ENCODE measurements at places on chromosomes 7 and 10. TPM values are rescaled to one million over a fixed set of nuclear protein-coding genes. Genes with fewer than 3 reads are reported as not detected.

DNA sequence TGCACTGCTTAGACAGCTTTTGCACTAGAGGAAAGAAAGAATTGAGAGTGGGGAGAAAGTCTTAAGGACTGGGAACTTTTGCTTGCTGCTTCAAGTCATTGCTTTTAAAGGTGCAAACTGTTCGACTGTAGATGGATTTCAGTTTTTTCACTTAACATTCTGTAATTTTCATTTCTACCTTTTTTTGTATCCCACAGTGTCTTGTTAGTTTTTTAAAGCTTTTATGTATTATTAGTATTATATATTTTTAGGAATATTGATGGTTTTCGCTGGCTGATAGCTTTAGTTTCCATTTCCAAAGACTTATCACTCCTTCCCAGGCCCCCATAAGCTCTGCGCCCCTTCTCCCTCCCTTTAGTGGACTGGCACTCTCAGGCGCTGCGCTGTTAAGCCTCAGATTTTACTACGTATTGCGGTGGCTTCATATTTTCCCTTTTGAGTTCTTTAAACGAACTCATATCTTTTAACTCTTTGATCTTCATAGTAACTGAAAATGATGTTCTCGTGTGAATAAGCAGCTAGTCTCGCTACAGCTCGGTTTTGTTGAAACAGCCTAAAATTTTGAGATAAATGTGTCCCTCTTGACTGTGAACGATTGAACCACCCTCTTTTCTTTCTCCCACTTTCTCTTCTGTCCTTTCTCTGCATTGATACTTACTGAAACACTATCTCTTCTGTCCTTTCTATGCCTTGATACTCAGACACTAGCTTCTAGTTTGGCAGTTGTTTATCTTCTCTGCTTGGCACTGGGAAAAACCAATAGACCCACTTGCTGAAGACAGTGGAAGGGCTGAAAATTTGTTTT lies 2.5 kb upstream of the ETV1 start:
- no peak for DNase-seq

DNA sequence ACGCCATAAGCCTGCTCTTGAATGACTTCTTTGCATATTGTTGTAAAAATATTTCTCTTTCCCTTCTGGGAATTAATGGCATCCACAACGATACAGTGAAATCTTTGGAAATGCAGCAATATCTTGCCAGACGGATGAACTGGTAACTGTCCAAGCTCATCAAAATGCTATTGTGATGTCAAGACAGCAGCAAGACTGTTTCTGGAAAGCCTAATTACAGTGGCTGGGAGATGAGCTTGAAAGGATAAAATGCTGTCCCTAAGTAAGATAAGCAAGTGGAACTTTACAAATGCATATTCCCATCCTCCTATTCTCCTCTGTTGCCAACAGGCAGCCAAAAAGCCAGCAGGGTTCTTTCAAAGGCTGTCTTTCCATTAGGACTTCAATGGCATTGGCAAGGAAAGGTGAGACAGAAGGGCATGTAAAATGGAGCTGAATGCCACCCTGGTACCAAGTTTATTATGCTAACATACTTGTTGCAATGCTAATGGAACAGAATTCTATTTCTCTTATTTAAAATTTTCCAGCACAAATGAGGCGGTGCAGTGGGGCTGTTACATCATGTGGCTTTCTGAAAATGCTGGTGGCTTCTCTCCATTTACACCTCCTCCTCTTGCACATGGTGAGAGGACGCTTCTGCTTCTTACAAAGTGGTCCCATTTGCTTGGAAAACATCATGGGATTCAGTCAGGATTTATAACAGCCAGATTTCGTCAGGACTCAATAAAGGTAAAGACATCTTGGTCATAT lies 178.3 kb upstream of the PTER start:
- DNase-seq: no peak

GRCh38 chr7:132861940-132862554 lies 219.8 kb downstream of the CHCHD3 start:
- no peak for DNase-seq

The WDR11 gene
- total RNA-seq: 82.4 TPM

The ENTPD1 gene
- total RNA-seq: 6.2 TPM

The NAT16 gene
- total RNA-seq: not detected
